ENCODE measurements at places on chromosomes 2 and 18.

- no peak for DNase-seq
Observed at GRCh38 chr18:79468119-79468789, 72.5 kb downstream of the NFATC1 start.

- peak; percentile 31 for DNase-seq
Observed at GRCh38 chr18:62198259-62198658, 11.2 kb downstream of the RELCH start.

- DNase-seq: no peak
Observed at GRCh38 chr2:71720283-71720560, 266.9 kb downstream of the DYSF start.

GRCh38 chr18:4242431-4243161 lies 212.5 kb downstream of the DLGAP1 start:
- no peak for DNase-seq

- no peak for DNase-seq
Observed at GRCh38 chr2:3644891-3645605, 13.0 kb upstream of the ALLC start.

GRCh38 chr2:169975221-169975620 lies 148.0 kb downstream of the UBR3 start:
- DNase-seq: no peak

- peak; percentile 46 for DNase-seq
Observed at GRCh38 chr2:146762786-146763185, 1082.0 kb upstream of the ACVR2A start.

- peak; percentile 9 for DNase-seq
Observed at GRCh38 chr2:225326969-225327368, 72.5 kb upstream of the NYAP2 start.

GRCh38 chr2:105431367-105432043 lies 32.7 kb upstream of the FHL2 start:
- DNase-seq: no peak

DNA sequence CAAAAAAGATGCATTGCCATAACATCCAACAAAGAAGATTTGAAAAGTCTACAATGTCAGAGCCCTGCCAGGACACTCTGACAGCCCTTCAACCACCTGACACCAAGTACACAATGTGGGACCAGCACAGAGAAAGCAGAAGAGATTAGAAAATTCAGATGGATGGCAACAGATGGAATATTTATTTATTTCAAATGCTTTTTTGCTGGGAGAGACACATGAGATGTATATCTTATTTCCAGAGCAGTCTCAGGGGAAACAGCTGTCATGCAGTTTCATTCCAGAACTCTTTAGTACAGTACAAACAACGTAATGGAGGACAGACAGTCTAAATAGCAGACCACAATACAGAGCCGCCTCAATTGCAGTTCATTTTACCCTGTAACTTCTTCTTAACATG lies 110.1 kb downstream of the MAIP1 start:
- no peak for DNase-seq

GRCh38 chr2:51084750-51085149 lies 52.8 kb upstream of the NRXN1 start:
- peak; percentile 28 for DNase-seq

DNA sequence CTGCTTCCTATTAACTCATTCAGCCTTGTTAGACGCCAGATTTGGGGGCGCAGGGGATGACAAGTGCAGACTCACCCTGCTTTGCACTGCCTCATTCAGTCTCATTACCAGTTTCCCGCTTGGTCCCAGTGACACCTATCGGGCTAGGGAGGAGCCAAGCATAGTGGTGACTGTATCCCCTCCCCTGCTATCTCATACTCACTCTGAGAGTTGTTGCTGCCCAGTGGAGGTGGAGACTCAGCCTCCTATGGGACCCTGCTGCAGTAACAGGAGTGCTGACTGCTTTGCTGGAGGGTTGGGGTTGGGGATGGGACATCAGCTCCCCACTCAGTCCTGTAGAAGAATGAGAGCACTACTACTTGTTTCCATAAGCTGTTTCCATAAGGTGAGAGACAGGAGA lies 21.3 kb upstream of the PIK3C3 start:
- no peak for DNase-seq

DNA sequence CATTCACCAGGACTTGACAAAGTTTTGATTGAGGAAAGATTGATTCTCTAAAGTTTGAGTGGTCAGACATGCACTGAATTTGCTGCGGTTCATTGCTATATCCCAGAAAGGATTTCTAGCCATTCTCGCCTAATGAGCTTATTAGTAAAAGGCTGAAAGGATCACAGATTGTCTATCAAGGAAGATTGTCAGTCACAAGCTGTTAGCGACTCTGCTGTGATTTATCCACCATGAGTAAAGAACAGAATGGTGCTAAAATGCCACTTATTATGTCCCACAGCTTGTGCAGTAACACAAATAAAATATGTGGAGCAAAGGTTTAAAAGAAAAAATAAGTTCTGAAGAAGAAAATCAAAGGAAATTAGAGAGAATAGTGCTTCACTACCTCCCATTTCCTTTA lies 701.2 kb upstream of the CDH7 start:
- DNase-seq: no peak

DNA sequence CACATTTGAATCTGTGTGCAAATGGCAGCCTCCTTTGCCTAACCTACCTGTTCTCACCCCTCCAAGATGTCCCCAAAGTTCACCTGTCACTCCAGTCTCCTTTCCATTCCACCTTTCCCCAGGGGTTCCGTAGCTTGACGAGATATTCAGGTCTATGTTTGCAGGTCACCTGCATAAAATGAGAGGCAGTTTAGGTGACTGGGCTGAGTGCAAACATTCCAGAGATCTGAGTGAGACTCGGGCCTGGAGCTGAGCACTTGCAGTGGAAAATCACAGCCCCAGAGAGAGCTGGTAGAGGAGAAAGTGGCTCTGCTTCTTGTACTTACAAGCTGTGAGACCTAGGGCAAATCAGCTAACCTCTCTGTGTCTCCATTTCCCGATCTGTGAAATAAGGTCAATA lies 20.1 kb downstream of the CAPN14 start:
- peak; percentile 72 for DNase-seq

DNA sequence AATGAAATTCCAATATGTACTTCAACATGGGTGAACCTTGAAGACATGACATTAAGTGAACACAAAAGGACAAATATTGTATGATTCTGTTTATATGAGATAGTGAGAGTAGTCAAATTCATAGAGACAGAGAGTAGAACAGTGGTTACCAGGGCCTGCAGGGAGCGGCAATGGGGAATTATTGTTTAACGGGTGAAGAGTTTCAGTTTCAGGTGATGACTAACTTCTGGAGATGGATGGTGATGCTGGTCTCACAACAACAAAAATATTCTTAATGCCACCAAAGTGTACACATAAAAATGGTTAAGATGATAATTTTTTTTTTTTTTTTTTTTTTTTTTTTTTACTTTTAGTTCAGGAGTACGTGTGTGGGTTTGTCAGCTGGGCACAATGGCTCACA lies 109.4 kb upstream of the TMEM200C start:
- no peak for DNase-seq

- DNase-seq: peak; percentile 28
Observed at GRCh38 chr18:12278215-12278671, 24.1 kb downstream of the CIDEA start.

DNA sequence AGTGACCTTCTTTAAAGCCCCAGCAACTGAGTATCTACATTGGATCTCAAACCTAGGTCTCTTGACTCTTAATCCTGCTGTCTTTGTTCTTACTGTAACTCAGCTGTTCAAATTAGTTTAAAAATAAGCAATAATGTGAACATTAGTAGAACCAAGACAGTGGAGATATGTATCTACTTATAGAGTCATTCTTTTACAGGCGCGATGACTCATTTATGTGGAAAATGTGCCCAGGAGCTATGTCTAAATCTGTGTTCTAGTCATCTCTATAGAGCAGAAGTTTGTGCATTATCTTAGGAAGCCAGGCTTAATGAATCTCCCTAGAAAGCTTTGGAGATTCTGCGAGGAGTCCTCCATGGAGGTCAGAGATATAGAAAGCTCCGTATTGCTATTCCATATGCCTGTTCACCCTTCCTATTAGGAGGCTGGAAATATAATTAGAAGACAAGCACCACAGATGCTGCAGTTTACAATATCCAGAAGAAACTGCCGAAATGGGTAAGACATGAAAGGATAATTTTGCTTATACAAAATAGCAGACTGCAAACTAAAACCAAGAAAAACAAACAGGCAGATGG lies 211.6 kb downstream of the TRIB2 start:
- peak; percentile 84 for DNase-seq

- no peak for DNase-seq
Observed at GRCh38 chr2:23530206-23530908, 145.4 kb downstream of the KLHL29 start.

All from foreskin keratinocyte (primary cell).